ENCODE measurements at places on chromosomes 7 and 10. TPM values are rescaled to one million over a fixed set of nuclear protein-coding genes. Genes with fewer than 3 reads are reported as not detected.

Gene PTPN20
- total RNA-seq, result 9.5 TPM

Gene PDK4
- 1.4 TPM for total RNA-seq

Gene CYTH3
- 35.5 TPM for total RNA-seq

Gene CYP3A4
- 0.15 TPM for total RNA-seq

Gene ANK3
- total RNA-seq, result 2.5 TPM

Gene ANKRD61
- 0.18 TPM for total RNA-seq

Gene FFAR4
- 0.92 TPM for total RNA-seq

Gene HABP2
- total RNA-seq, result 0.13 TPM

Gene BZW2
- total RNA-seq, result 80.9 TPM

DNA sequence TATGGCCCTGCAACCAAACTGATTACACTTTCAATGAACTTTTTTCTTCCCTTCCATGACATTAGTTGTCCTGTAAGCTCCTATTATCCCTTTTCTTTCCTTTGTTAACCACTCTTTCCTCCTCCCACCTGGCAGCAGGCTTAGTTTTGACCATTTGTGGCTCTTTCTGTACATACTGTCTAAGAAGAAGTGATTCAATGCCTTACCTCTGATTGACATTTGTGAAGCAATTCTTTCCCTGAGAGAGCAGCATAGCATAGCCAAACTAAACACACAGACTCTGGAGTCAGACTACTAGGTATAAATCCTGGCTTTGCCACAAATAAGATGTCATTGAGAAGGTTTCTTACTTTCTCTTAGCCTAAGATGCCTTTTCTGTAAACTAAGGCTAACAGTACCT is 48.9 kb downstream of the AHR start:
- peaks cover 2% of the 10 kb centered on the region for H3K36me3 ChIP-seq
- H3K27me3 ChIP-seq, result no peaks in the 10 kb centered on the region
- no peak for DNase-seq
- no peaks in the 10 kb centered on the region for H3K4me1 ChIP-seq
- H3K4me3 ChIP-seq, result no peak overlapping the region

DNA sequence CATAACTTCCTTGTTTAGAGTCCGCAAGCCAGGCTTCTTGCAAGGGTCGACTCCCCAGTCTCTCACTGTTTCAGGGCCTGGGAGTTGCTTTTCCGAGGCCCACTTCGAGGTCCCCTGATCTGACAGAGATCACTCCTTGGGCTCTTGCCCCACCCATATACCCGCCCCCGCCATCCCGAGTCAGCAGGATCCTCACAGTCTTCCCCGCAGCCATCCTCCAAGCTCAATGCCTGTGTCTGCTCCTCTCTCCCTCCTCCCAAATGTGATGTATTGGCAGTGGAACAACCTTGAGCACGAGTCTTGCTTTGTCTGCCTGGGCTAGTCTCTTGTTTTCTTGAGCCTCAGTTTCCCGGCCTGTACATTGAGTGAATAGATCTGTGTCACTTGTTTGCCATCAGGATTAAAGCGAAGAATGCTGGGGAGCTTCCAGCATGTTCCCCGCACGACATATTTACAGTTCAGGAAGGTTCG is 2.4 kb upstream of the HMX2 start:
- no peaks in the 10 kb centered on the region for H3K36me3 ChIP-seq
- H3K27me3 ChIP-seq, result no peaks in the 10 kb centered on the region
- no peak overlapping the region for H3K4me3 ChIP-seq
- DNase-seq, result no peak
- H3K4me1 ChIP-seq, result peaks cover 25% of the 10 kb centered on the region

GRCh38 chr10:4243651-4244050 is 458.6 kb upstream of the KLF6 start:
- peak overlapping the region; percentile 2 for H3K4me3 ChIP-seq
- no peaks in the 10 kb centered on the region for H3K36me3 ChIP-seq
- DNase-seq, result peak; percentile 85
- no peaks in the 10 kb centered on the region for H3K27me3 ChIP-seq
- H3K4me1 ChIP-seq, result peaks cover 29% of the 10 kb centered on the region

DNA sequence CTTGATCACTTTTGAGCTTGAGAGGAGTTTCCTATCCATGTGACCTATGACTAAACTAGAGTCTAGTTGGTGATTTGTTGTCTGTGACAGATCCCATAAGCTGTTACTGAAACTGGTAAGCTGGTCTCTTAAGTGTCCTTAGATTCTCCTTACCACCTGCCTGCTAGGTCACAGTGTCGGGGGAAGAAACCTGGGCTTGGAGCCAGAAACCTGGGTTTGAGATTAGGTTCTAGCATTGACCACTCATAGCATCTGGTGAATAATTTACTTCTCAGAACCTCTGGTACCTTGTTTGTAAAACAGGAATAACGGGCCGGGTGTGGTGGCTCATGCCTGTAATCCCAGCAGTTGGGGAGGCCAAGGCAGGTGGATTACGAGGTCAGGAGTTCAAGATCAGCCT is 21.8 kb upstream of the ITPRID1 start:
- H3K27ac ChIP-seq, result no peak overlapping the region
- no peaks in the 10 kb centered on the region for H3K36me3 ChIP-seq
- H3K27me3 ChIP-seq, result no peaks in the 10 kb centered on the region
- no peak for DNase-seq

DNA sequence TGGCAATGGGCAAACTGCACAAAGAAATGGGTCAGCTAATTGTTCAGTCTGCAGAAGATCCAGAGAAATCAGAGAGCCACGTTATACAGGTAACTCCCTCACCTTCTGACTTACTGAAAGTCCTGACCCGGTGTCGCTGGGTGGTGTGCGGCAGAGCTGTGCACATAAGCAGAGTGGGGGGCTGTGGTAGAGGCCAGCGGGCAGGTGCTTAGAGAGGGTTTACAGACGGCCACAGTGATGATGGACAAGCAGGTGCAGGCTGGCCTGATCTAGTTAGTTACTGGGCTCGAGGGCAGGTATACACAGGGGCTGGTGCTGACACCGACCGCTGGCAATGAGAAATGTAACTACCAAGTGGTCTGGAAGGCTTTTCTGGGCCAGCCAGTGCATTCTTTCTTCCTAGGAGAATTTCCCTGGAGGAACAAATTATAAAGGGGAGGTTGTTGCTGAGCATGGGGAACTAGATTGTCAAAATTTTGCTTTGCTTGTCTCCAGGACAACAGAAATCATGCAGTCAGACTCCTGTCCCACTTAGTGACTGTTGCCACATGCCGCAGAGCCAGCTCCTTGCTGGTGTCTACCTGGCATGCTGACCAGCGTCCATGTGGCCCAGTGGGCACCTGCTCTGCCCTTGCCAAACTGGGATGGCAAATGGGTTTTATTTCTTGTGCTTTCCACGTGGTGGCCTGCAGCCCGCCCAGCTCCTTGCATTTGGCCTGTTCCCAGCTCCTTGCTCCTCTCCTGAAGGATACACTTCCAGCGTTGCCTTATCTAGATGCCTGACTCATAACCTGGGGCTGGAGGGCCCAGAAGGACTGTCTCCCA is 28.8 kb downstream of the DENND10 start:
- DNase-seq, result no peak
- H3K4me3 ChIP-seq, result no peak overlapping the region
- peaks cover 6% of the 10 kb centered on the region for H3K4me1 ChIP-seq
- no peak overlapping the region for H3K27ac ChIP-seq

DNA sequence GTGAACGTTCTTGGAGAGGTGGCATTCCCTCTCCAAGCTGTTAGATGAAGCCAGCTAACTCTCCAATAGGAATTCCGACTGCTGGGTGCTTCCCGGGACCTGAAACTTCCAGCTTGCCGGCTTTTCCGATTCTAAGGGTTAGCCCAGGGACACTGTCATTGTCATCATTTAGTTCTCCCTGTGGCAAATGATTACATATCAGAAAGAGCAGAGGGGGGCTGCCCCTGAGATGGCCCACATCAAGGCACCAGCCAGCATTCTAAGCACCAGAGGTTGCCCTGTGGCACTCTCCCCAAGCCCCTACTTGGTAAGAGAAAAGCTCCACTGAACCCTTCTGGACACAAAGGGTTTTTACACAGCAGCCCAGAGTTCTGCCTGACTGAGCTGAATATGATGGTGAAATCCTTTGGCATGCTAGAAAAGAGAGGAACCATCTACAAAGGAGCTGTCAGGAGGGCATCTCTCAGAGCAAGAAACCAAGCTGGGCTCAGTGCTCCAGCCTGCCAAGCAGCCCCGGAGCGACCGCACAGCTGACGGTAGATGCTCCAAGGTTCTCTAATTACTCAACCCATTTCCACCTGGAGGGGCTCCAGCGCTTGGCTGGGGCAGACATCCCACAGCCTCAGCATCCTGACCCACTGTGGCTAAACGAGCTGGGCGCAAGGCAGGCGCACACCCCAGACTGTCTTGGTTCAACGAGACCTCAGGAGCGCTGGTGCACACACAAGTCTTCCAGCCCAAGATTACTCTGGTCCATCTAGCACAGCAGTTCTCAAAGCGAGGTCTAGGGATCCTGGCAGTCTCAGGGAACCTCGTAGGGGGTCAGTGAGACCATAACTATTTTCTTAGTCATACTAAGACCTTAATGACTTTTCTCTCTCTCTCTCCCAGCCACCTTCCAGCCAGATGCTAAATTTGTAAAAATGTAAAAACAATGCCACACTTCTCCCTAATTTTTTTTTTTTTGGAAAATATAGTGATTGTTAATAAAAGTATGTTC is 160.5 kb downstream of the GFRA1 start:
- H3K27ac ChIP-seq, result no peak overlapping the region
- DNase-seq, result no peak
- H3K4me3 ChIP-seq, result no peak overlapping the region
- H3K4me1 ChIP-seq, result no peaks in the 10 kb centered on the region
- no peaks in the 10 kb centered on the region for H3K36me3 ChIP-seq
- H3K27me3 ChIP-seq, result no peaks in the 10 kb centered on the region

DNA sequence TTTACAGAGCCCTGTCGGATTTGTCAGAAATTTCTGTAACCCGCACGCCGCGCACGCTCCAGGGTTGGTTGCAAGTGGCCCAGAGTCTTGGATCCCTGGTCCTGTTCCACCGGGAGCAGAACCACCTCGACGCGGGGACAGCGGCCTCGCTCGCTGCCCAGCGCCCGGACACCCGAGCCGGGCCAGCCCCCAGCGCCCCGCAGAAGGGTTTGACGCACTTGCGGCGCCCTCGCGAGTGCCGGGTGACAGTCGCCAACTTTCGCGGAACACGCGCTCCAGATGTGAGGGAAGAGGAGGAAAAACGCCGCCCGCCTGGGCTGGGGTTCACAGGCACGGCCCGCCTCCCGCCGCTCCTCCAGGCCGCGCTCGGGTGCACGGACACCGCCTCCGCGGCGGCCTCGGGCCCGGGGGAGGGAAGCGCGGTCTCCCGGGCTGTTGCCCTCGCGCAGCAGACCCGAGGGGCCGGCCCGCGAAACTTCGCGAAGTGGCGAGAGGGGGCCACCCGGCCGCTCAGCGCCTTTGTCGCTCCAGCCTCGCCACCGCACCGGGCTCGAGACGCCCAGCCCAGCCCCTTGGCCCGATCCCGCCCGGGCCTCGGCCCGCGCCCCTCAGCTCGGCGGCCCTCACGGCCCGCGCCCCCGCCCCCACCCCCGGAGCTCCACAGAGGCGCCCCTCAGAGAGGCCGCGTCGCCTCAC is 514 bp downstream of the RNF216 start:
- DNase-seq, result no peak
- no peaks in the 10 kb centered on the region for H3K36me3 ChIP-seq
- peak overlapping the region; percentile 84 for H3K27ac ChIP-seq
- H3K4me3 ChIP-seq, result peak overlapping the region; percentile 56

- DNase-seq, result no peak
- H3K27ac ChIP-seq, result no peak overlapping the region
- 0 out of 2 replicates have a peak, but pooled peaks cover 3% of the 10 kb centered on the region for H3K4me1 ChIP-seq
- no peaks in the 10 kb centered on the region for H3K27me3 ChIP-seq
- no peak overlapping the region for H3K4me3 ChIP-seq
These were observed 495.8 kb downstream of the PARD3 start for GRCh38 chr10:34319197-34319846.

DNA sequence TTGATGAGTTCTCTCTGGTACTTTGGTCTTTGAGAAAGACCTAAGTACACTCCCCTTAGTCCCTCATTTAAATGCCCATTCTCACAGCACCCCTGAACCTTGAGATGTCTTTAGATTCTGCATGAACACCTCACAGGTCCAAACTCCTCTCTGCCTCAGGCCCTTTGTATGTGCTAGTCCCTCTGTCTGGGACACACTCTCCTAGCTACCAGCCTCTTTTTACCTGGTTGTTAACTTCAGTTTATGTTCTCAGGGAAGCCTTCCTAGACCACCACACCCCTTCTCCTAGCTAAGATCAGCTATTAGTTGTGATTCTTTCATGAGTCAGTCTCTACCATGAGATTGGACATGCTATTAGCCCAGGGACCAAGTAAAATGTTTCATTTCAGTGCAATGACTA is 86.4 kb downstream of the PLCE1 start:
- H3K27ac ChIP-seq, result no peak overlapping the region
- DNase-seq, result no peak
- no peaks in the 10 kb centered on the region for H3K36me3 ChIP-seq
- H3K27me3 ChIP-seq, result no peaks in the 10 kb centered on the region
- no peak overlapping the region for H3K4me3 ChIP-seq
- peaks cover 44% of the 10 kb centered on the region for H3K4me1 ChIP-seq

- H3K36me3 ChIP-seq, result no peaks in the 10 kb centered on the region
- no peak overlapping the region for H3K4me3 ChIP-seq
- no peak for DNase-seq
- H3K27me3 ChIP-seq, result no peaks in the 10 kb centered on the region
These were observed 165.8 kb downstream of the CCDC3 start for GRCh38 chr10:12835709-12836108.

DNA sequence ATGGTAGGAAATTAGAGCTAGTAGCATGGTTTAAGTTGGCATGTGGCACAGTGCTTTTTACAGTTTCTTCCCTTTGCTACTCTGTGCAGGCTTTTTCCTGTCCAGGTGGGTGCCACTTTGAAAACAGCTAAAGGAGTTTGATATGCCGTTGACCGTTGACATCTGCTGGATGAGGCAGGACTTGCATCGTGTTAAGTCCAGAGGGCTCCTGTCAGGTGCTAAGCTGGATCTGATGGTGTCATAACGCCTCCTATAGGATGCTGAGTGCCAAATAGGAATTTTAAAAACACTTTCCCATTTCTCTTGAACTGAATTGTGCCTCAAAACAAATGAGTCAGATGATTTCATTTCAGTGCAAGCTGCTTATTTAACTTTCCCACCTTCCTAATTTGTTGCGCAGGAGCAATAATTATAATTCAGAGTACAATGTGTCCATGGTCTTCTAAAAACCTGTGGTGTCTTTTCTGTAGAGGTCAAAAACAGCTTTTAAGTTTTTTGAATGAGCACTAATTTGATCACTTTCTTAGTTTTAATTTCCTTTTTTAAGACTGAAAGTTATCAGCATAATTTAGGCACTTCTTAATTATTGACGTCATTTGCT is 178.3 kb downstream of the CDCA7L start:
- H3K27me3 ChIP-seq, result peaks cover 7% of the 10 kb centered on the region
- DNase-seq, result peak; percentile 75
- no peaks in the 10 kb centered on the region for H3K4me1 ChIP-seq

- H3K4me3 ChIP-seq, result no peak overlapping the region
- H3K27me3 ChIP-seq, result no peaks in the 10 kb centered on the region
- H3K4me1 ChIP-seq, result no peaks in the 10 kb centered on the region
- H3K36me3 ChIP-seq, result no peaks in the 10 kb centered on the region
These were observed 113.3 kb downstream of the DOCK4 start for GRCh38 chr7:112092709-112093395.

Measured in Panc1 (cell line).